ENCODE measurements at places on chromosomes 1 and 21. TPM values are rescaled to one million over a fixed set of nuclear protein-coding genes. Genes with fewer than 3 reads are reported as not detected.

The OLIG2 gene
- not detected for total RNA-seq

The PDC gene
- total RNA-seq = not detected

The HTR6 gene
- total RNA-seq = under 0.01 TPM

The SERPINC1 gene
- not detected for total RNA-seq

The RNF186 gene
- not detected for total RNA-seq

The TMIGD3 gene
- 0.33 TPM for total RNA-seq

The SPRR1B gene
- total RNA-seq = not detected

The FASLG gene
- total RNA-seq = not detected

The SH2D2A gene
- total RNA-seq = 0.33 TPM

The LDLRAD1 gene
- not detected for total RNA-seq

The BOLA1 gene
- 7.5 TPM for total RNA-seq

The BSND gene
- total RNA-seq = not detected

The HRNR gene
- total RNA-seq = not detected

The SPATA45 gene
- total RNA-seq = not detected

The OR6K3 gene
- total RNA-seq = 0.19 TPM

The GNG4 gene
- total RNA-seq = not detected

The AVPR1B gene
- total RNA-seq = not detected

The MX2 gene
- 0.98 TPM for total RNA-seq

The PHF13 gene
- 14.0 TPM for total RNA-seq

The SORT1 gene
- total RNA-seq = 7.6 TPM

The TMEM61 gene
- not detected for total RNA-seq
